ENCODE measurements at places on chromosomes 1 and 21.
A peak's percentile ranks its signal among the peaks of the same experiment; 100 is the strongest.

DNA sequence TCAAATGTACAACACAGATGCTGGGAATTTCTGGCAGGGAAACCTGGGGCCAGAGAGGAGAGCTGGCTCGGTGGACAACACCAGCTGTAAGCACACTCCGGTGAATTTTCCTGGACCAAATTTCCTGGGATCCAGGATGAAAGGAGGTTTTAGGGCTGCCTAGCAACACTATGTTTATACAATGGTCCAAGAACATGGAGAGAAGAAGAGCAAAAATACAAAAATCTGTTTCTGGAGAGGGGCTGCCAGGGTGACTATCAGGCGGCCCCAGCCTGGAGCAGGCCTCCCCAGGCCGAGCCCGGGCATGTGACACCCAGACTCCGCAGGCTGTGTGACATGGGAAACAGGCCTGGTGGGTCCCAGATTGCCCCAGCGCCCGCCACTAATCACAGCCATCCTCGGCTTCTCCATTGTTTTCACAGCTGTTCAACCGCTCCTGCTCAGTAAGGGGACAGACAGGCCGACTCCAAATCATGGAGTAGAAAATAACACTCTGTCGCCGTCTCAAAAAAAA lies 336.0 kb upstream of the NFIA start:
- no peak for DNase-seq

DNA sequence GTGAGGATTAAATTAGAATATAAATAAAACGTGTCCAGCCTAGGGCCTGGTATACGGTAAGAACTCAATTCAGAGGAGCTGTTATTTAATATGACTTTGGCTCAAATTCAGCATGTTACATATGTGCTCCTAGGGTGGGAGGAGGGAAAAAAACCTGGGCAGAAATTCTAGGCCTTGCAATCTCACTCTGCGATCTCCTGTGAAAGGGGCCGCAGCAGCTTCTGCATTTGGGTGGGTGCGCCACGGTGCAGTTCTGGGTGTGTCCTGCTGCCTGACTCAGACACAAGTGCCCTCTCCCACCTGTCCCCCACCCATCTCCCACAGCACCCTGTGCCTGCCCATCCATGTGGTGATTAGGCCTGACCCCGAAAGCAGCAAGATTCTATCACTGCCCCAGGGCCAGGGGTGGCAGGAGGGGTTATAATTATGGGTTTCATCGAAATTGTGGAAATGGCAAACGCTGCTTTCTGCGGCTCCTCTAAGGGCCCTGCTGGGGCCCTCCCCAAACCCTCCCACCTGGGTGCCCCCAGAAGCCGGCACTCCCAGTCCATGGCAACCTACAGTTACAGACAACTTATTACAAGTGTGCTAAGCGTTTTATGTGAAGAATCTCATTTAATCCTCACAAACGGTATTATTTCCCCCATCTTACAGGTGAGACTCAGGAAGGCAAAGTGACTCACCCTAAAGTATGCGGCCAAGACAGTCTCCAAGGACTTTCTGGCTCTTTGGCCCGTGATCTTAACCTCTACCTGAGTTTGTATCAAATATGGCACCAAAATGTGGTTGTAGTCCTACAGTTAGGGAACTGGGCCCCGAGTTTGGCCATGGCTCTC lies 25.5 kb upstream of the GRHL3 start:
- no peak for DNase-seq

- DNase-seq, result no peak
Observed at GRCh38 chr1:89641781-89642180, 8.9 kb downstream of the LRRC8C start.

- DNase-seq, result peak; percentile 57
Observed at GRCh38 chr1:107787299-107787698, 177.7 kb downstream of the VAV3 start.

GRCh38 chr1:224253721-224254120 lies 70.7 kb downstream of the DEGS1 start:
- no peak for DNase-seq

GRCh38 chr1:182589520-182589919 lies 464 bp upstream of the RNASEL start:
- no peak for DNase-seq

DNA sequence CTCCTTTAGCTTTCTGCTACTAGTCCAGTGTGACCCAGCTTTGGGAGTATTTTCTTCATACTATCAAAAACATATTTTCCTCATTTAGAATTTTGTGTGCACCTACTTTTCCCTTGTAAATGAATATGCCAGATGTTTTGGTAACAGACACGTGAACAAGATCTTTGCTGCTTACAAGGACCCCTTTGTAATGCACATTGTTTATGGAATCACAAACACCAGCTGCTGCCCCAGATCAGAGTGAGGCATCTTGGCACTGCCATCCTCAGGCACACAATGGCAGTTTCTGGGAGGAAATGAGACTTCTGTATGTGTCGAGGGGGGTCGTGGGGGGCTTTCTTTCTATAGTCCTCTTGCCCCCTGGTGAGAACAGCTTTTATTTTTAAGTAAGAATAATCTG lies 115.7 kb downstream of the RGL1 start:
- DNase-seq, result no peak

Data from KBM-7 (cell line).